Common myeloid progenitor, CD34-positive (primary cell): ENCODE measurements at places on chromosomes 5 and 9.

- no peak for DNase-seq
Measured at GRCh38 chr5:56493766-56494165, 260.6 kb upstream of the ANKRD55 start.

DNA sequence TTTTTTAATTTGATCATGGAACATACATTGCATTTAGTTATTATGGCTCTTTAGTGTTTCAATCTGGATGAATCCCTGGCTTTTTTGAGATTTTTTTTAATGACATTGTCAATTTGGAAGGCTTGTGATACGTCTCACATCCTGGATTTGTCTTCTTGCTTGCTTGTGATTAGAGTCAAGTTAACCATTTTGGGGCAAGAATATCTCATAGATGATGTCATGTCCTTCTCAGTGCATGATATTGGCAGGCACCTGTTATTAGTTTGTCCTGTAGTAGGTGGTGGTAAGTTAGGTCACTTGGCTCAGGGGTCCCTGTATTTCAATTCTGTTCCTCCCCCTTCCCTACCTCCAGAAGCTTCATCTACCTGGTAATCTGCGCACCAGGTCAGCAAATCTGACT lies 3.3 kb downstream of the PSD2 start:
- no peak for DNase-seq

DNA sequence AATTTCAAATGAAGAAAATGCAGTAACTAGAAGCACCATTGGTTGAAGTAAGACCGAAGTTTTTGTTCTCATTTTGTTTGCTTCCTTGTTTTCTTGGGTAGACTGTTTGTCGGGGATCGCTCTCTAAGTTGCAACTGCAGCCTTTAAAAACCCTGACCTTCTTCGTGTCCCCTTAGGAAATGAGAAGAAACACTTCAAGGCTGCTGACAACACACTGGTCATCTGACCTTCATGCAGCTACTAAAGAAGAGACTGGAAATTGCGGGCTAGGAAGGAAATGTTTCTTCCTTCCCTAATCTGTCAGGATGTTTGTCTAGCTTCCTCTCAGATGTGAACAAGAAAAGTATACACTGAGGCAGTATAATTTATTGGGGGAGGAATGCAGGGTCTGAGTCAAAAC lies 50.7 kb upstream of the CHSY3 start:
- no peak for DNase-seq

GRCh38 chr5:82265047-82265446 lies 13.1 kb downstream of the RPS23 start:
- no peak for DNase-seq

GRCh38 chr9:36011379-36011778 lies 25.3 kb upstream of the RECK start:
- DNase-seq = no peak

DNA sequence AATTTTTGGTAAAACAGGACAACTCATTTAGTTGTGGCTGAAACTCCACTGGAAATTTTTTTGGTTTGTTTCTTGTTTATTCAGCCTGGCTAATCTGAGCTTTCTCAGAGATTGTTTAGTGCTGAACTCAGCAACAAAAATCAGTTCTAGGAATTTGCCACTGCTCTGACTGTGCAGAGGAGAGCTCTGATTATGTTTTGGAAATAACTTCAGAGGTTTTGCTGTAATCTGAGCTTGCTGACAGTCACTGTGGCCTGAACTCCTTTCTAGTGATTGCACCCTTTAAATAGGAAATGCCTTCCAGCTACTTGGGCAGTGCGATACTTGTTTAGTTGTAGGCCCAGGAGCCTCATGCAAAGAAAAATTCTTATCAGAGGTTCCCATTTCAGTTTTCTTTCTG lies 60.2 kb downstream of the OSTF1 start:
- DNase-seq = no peak

DNA sequence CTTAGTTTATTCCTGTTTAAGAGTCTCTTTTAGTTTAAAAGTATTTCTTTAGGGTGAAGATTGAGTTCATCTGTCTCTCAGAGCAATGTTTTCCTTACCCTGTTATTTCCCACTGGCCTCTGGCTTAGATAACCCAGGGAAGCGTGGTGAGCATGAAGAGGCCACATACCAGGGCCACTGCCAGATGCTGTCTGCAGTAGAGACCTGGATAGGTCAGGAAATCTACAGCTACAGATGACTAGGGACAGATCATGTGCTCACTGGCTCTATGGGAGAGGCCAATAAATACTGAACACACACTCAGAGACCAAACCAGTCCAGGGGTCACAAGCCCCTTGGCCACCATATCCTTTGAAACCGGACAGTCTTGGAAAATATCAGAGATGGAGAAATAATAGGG lies 136.0 kb downstream of the CAMK4 start:
- DNase-seq = no peak

- peak; percentile 64 for DNase-seq
Measured at GRCh38 chr5:136679233-136679632, 313.9 kb upstream of the TRPC7 start.

GRCh38 chr5:151779531-151780125 lies 7.9 kb downstream of the G3BP1 start:
- no peak for DNase-seq

GRCh38 chr5:96275051-96275450 lies 158.0 kb downstream of the PCSK1 start:
- no peak for DNase-seq

DNA sequence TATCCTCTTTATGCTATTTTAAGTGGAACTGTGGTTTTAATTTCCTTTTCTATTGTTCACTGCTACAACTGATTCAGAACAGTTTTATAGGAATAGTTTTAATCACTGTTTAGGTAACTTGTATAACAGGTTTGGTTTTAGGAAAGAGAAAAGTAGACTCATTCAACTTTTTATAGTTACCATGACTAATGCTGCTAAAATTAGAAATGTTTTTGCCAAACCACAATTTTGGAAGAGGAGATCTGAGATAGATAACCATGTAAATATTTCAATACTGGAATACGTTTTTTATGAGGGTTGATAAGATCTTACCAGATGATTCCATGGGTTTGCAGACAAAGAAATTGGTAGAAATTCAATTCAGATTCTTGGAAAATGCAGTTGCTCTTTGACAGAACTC lies 404.6 kb upstream of the ARRDC3 start:
- no peak for DNase-seq

GRCh38 chr5:180670586-180671359 lies 21.4 kb upstream of the FLT4 start:
- DNase-seq = peak; percentile 74

GRCh38 chr9:5714501-5715401 lies 85.8 kb downstream of the RIC1 start:
- DNase-seq = peak; percentile 7

GRCh38 chr5:77806213-77806843 lies 30.2 kb upstream of the TBCA start:
- DNase-seq = peak; percentile 8

DNA sequence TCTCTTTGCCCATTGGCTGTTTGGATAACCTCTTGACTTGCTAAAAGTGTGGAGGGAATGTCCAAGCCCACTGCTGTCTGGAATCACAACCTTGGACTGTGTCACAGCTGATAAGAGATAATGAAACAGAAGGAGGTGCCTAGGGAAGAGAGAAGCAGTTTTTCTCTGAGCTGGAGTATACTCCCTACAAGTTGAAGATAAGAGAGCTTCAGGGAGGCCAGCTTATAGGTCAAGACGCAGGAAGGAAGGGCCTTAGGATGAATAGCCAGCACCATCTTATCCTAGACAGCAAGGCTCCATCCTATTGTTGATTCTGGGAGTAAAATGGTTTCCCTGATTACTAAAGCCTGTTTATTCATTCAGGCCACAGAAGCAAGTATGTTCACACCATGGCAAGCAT lies 244.7 kb downstream of the NPR3 start:
- no peak for DNase-seq

GRCh38 chr9:130406278-130406895 lies 38.4 kb upstream of the ASS1 start:
- no peak for DNase-seq

DNA sequence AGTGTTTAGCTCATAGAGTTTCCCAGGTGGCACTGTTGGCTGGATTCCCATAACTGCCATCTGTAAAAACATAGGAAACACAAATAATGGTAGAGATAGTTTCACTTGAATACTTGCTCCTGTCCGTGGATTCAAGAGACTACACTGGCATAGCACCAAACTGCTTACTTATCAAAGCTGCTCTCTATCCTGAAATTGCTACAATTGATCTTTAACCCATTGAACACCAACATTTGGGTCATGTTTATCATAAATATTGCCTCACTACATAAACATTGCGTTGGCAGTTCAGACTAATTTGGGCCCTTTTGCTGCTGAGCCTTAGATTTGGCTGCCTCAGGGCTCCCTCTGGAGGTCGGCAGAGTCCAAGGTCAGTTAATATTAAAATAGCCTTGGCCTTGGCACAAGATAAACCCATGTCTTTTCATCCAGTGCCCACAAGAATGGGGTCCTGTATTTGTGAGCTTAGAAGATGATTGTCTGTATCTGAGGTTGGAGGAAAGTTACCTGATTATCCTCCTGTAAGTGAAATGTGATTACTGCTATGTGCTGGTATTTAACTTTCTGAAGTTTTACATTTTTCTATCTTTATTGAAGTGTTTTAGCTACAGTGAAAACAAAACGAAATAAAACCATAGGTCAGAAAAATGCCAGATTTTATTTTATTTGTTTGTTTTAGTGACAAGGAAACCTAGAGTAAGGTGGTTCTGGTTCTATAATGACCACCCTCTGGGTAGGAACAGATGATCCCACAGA lies 4.0 kb upstream of the RANBP3L start:
- peak; percentile 72 for DNase-seq

- peak; percentile 33 for DNase-seq
Measured at GRCh38 chr5:90557391-90557790, 1.2 kb upstream of the ADGRV1 start.

DNA sequence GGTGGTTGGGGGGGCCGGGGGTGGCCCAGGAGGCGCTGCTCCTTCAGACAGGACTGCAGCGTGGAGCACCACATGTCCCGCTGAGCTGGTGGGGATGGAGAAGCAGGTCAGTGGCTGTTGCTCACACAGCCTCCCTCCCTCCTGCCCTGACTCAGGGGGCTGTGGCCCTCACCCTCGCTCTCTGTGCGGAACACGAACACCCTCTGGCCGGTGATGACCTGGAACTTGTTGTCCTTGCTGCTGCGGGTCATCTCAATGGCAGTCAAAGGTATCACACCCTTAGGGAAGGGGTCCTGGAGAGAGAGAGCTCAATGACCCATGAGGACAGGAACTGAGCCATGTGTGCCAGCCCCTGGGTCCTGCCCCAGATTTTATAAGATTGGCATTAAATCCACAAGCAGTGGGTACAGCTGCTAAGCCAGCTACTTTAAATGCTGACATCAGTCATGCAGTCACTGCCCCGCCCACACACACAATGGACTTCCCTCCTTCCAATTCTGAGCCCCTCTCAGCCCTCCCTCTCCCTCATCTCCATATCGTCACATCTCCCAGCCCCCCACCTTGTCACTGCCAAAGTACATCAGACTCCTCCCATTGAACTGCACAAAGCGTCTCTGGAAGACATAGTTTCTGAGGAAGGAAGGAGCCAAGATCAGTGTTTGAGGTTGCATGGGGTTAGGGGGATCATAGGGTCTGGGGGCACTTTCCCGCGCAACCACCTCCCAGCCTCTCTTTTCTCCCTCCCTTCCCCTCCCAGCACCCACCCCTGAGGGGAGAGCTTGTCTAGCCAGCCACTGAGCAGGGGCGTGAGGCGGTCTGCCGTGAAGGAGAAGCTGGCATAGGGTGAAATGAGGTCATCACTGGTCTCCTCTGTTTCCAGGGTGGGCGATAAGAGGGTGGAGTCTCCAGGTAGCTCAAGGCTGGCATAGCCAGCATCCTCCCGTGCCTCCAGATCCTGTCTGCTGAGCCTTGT lies 8.9 kb downstream of the ARAP3 start:
- no peak for DNase-seq

DNA sequence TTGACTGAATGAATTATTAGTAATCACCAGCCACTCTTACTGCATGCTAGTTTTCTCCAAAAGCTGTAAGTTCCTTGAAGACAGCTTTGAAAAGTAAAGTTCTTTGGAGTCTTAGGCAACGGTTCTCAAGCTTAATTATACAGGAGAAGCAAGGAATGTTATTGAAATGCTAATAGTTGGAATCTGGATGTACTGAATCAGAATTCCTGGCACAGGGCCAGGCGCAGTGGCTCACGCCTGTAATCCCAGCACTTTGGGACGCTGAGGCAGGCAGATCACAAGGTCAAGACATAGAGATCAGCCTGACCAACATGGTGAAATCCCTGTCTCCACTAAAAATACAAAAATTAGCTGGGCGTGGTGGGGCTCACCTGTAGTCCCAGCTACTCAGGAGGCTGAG lies 33.4 kb downstream of the GRIA1 start:
- DNase-seq = no peak

DNA sequence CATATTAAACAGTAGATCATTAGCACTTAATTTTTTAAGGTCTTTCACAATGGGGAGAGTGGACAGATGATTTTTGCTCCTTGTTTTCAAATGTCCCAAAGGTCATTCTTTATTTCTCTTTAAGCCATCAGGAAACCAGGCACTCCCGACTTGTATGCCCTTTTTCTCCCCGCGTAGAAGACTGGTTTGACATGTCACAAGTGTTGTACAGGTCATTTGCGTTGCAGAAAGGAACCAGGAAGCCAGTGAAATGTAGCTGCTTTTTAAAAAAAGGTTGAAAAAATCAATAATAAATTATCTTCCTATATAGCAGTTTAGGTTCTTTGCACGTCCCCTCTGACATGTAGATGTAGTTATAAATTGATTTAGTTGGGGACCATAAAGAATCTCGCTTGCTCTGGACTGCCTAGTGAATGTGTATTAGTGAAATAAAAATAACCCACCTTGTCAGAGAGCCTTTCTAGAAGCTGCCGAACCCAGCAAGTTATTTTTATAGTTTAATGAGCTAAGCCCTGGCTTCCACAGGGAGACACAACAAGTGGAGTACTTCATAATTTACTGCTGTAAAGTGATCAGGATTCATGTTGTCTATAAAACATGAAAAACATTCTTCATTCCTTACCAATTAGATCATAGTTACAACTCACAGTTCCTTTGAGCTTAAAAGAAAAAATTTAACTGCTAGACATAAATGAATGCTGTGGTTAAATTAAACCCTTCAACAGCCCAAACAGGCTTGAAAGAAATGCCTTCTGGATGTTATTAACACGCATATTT lies 404.6 kb downstream of the CSNK1G3 start:
- DNase-seq = no peak

DNA sequence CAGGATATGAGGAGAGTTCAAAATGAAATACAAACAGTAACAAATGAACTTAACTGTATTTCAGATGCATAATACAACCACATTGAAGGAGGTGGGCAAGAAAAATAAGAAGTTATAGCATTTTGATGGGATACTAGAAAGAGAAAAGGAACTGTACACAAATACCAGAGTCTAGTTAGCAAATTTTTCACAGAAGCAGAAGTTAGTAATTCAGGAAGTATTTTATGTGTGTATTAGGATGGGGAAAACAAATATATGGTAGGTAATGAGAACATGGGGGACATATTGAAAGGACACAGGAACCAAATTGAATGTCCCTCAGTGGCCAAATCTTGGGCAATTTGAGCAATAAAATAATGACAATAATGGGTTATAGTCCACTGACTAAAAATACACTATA lies 18.4 kb downstream of the GM2A start:
- peak; percentile 16 for DNase-seq
